Left ventricle myocardium superior (tissue), 1 donor: ENCODE measurements at places on chromosomes 2 and 18. TPM values are rescaled to one million over a fixed set of nuclear protein-coding genes. Genes with fewer than 3 reads are reported as not detected.

GRCh38 chr2:102618452-102619413, 620 bp upstream of the SLC9A2 start:
- DNase-seq: peak; percentile 31

- no peak for DNase-seq
Measured at GRCh38 chr2:8142461-8142860, 539.4 kb upstream of the ID2 start.

GRCh38 chr18:76450452-76451395, 44.3 kb downstream of the ZNF516 start:
- peak; percentile 74 for DNase-seq

DNA sequence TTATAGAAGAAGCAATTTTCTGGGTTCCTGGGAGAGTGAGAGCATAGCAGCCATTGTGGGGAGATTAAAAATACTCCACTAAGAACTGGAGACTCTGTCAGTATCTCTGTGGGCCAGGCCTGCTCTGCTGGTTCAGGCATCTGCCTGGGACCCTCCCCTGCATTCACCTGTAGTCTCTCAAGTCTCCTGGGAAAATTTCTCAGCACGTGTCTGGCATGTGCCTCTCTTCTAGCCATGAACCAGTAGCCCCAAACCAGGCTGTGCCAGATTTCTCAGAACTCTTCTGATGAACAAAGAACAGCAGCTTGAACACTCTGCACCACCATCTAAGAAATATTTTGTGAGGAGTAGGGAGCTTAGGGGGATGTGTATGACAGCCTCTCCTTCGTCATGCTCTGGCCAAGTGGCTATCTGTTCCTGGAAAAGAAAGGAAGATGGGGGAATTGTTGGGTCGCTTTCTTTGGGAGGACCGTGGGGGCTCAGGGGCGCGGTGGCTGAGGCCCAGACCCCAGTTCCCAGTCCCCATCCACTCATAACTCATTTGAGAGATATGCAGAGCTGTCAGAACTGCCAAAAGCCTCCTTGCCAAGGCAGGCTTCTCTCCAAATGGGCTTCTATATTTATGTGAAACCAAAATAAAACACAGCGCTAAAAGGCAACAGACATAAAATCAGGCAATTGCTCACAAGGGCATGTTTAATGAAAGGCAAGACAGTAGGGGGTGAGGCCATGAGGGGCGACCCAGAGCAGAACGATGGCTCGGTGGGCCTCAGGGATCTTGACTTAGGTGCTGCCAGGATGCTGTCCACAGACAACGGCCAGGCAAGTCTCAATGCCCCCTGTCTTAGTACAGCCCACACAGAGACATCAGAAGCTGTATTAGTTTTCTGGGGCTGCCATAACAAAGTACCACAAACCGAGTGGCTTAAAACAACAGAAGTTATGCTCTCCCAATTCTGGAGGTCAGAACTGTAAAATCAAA, 114.7 kb upstream of the TNP1 start:
- peak; percentile 77 for DNase-seq

DNA sequence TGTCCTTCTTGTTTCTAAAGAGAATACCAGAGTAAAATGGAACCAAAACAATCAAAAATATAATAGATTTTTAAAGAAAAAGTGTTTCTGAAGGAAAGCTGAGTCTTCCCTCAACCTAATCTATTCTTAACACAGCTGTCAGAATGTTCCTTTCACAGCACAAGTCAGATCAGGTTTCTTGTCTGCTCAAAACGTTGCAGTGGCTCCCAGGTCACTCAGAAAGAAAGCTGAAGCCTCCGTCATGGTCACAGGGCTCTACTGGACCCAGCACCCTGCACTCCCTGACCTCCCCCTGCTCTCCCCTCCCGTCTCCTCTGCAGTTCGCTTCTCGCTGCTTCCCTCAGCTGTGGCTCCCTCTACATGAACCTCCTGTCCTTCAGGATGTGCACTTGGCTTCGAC, 90.7 kb upstream of the PTPRM start:
- DNase-seq: no peak

DNA sequence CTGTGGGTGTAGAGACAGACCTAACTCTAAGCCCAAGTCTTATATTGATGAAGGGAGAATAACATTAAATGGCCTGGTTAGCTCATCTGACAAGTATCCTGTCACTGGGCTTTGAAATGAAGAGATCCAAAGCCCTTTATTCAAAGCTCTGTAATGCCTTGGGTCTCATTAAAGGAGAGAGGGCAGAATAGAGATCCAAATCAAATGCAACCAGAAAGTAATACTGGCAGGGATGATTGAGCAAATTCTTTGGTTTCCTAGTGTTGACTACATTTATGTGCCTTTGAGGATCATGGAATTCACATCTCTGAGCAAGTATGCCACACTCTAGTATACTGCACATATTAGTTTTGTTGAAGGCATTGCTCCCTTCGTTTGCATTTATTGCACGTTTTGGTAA, 147.9 kb upstream of the CAVIN2 start:
- no peak for DNase-seq

DNA sequence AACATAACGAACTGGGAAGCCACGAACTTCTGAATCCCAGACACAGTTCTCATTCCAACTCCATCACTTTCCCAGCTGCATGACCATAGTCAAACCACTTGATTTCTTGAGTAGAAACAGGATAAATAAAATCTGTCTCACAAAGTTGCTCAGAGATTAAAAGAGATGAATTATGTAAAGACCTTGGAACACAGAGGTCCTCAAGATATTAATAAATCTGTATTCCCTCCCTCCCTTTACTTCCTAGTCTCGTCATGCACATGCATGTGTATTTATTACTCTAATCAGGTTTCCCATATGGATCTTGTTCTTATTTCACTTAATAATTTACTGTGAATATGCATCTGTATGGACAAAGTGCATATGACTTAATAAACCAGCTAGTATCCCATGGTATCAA, 21.1 kb upstream of the CSRNP3 start:
- DNase-seq: no peak

GRCh38 chr2:148737742-148738141, 93.2 kb downstream of the EPC2 start:
- no peak for DNase-seq

GRCh38 chr2:191985740-191986139, 138.9 kb upstream of the CAVIN2 start:
- DNase-seq: no peak

GRCh38 chr18:6576718-6577375, 152.7 kb upstream of the ARHGAP28 start:
- DNase-seq: no peak

GRCh38 chr2:184004289-184004947, 593.9 kb upstream of the ZNF804A start:
- no peak for DNase-seq

DNA sequence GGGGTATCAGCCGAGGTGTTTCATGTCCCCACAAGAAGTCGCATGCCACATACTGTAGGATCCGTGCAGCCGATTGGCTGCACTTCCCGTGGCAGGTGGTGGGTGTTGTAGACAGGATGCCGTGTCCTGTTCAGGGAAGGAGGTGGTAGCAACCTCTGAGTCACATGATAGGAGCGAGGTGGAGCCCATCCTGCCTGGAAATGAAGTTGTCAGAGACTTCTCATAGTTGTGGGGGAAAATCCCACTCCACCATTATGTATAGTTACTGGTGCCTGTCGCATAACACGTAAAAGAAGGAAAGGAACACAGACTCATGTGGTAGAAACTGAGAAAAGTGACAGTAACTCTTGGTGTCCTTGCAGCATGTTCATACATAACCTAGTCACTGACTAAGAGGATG, 91.4 kb upstream of the IL1R2 start:
- DNase-seq: no peak

- no peak for DNase-seq
Measured at GRCh38 chr2:169073963-169074751, 4.8 kb downstream of the DHRS9 start.

DNA sequence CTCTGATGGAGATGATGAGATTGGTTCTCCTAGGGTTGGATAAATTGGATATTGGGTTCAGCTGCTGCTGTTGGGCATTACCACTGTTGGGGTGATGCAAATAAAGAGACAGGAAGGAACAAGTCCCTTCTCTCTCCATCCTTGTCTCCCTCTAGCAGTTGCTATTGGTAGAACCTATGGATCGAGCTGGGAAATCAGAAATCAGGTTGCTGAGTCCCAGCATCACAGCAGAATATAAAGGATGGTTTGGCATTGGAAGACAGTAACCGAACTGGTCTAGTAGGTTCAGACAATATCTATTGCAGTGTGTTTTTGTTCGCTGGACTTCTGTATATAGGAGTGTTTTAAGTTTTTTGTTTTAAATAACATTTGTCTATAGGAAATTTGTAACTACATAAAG, 8.1 kb downstream of the WDR43 start:
- DNase-seq: no peak

DNA sequence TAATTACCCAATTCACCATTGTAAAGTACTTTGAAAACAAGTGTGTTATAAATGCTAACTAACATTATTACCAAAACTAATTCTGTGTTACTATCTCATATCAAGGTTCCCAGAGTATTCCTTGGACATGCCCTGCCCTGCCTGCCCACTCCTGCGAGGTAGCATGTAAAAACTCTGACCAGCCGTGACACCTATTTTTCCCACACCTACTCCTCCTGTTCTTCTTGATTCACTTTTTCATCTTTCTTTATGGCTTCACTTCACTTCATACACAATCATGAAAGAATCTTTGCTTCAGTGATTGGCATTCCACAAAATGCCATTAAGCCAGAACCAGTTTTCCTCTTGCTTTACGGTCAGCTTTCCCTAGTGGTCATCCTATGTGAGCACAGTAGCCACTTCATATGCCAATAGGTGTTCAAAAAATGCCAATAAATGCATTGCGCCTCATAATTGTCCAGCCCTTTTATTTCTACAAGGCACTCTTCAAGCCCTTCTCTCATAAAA, 42.6 kb upstream of the SETBP1 start:
- no peak for DNase-seq

- no peak for DNase-seq
Measured at GRCh38 chr18:37684590-37684989, 119.0 kb upstream of the CELF4 start.

GRCh38 chr18:54335638-54336173, 22.0 kb downstream of the STARD6 start:
- no peak for DNase-seq

GRCh38 chr2:239662413-239663120, 261.7 kb upstream of the HDAC4 start:
- DNase-seq: no peak

GRCh38 chr18:76252139-76252538, 242.9 kb downstream of the ZNF516 start:
- no peak for DNase-seq

DNA sequence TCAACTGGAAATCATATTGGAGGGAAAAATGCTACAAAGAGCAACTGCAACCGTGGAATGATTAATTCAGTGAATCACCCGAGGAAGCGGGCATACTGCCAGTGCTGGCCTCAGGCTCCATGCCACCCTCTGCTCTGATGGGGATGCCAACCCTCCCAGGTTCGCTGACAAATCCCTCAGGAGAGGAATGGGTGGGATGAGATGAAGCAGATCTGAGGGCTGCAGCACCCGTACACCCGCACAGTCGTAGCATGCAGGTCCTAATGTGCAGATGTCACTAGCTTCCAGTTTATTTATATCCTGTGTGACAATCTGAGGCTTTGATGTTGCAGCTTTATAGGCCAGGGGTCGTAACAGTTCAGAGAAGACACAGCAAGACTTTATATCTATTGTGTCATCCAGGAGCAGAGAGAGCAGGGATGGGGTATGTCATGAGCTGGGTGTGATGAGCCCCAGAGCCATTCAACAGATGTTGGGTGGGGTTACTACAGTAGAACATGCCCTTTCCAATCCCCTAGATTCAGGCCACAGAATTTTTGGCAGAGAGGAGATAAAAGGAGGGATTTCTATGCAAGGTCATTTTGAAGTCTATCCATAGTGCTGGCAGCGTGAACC, 44.6 kb downstream of the DPP4 start:
- peak; percentile 74 for DNase-seq

GRCh38 chr2:240387669-240388358, 47.6 kb upstream of the GPC1 start:
- DNase-seq: peak; percentile 63

DNA sequence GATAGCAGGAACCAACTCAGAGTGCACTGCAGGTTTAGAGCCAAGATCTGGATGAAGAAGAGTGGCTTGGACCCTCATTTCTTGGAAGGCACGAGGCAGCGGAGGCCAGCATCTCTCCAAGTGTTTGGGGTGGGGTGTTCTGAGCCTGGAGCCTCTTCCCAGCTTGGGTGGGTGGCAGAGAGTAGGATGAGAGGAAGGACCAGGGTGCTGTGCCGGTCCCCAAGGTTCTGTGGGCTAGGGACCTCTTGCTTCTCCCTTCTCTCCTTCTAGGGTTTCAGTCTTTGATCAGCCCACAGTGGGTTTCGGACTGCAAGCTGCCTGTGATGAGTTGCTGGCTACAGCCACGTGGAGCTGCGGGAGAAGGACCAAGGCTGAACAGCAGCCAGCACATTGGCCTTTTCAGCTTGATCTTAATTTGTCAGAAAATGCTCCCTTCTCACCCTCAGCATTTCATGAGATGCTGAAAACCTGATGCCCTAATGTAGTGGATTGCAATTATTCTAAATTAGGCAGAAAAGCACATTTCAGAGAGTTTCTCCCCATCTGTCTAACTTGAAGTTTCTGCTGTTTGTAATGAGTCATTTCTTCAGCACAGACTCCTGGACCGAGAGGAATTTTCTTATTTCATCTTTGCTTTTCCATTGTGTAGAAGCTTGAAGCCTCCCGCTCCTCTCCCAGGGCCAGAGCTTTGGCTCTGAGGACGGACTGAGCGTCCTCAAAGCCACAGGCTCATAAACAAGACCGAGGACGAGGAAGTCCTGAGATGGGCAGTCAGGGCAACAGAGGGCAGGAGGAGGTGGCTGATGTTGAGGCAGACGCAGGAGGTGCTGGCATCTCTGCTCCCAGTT, 99.1 kb upstream of the HDAC4 start:
- DNase-seq: no peak

DNA sequence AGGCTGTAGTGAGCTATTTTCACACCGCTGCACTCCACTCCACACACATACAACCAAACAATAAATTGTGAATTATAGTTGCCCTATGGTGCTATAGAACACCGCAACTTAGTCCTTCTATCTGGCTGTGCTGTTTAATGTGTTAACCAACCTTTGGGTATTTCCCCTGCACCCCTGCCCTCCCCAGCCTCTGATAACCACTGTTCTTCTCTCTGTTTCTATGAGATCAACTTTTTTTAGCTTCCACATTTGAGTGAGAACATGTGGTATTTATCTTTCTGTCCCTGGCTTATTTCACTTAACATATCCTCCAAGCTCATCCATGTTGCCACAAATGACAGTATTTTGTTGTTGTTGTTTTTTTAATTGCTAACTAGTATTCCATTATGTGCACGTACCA, 32.5 kb downstream of the TET3 start:
- DNase-seq: no peak

DNA sequence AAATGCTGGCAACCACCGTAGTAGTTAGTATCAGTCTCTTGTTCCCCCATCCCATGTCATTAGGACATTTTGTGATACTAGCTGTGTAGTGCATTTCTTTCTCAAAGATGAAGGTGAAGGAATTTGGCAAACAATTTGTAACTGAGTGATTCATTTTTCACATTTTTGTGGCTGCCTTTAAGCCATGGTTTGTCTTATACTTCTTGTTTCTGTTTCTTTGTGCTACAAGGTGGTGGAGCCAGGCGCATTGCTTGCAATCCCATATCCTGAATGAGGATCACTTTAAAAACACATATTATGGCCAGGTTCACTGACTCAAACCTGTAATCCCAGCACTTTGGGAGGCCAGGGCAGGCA, 40.6 kb downstream of the GPD2 start:
- DNase-seq: no peak

The ARL4C gene
- 1.5 TPM for total RNA-seq

The CHRNG gene
- not detected for total RNA-seq

The DYNAP gene
- not detected for total RNA-seq

The YPEL5 gene
- total RNA-seq: 76.3 TPM

The REEP1 gene
- 21.3 TPM for total RNA-seq

The REG3G gene
- not detected for total RNA-seq

The DSC1 gene
- total RNA-seq: 6.0 TPM

The ABCG8 gene
- total RNA-seq: not detected

The SNRNP200 gene
- total RNA-seq: 55.3 TPM
